ENCODE measurements at places on chromosomes 2 and 18.

DNA sequence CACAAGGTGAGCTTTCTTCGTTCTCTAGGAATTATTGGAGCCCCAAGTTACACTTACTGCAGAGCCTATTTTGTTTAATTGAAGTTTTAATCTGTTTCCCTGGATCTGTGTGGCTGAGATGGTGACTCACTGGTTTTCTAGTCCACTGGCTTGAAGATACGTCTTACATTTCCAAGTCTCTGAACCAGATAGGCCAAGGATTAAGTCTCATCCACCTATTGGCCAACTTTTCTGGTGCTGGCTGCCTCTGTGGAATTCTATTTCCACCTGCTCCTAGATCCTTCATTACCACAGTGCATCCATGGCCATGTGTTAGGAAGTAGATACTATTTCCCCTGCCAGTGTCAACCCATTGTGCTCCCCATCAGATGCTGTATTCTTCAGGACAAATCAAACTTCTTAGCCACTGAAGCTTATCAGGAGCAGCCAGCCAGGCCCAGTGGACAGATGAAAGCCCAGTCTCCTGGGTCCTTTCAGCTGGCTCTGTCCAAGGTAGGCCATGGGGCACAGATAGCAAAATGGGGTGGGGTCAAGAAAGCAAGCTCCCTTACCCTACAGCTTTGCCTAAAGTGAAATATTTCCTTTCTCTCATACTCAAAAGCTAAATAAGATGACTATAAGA is 198.8 kb upstream of the TCF4 start:
- no peak for DNase-seq

DNA sequence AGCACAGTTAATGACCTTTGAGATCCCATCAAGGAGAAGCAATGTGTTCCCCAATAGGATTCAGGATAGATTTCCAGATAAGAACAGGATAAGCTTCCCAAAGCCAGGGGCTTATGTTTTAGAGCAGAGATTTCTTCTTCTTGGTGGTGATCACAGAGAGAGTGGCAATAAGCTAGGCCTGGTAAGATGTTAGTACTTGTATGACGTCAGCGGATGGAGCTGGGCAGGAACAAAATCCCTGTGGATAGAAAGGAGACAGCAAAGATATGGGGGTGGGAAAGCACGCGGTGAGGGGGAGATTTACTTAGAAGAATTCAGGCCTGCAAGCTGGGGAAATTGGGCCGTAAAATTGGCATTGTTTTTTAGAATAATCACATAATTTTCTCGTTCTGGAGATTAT is 323.0 kb downstream of the MTX2 start:
- DNase-seq, result no peak

DNA sequence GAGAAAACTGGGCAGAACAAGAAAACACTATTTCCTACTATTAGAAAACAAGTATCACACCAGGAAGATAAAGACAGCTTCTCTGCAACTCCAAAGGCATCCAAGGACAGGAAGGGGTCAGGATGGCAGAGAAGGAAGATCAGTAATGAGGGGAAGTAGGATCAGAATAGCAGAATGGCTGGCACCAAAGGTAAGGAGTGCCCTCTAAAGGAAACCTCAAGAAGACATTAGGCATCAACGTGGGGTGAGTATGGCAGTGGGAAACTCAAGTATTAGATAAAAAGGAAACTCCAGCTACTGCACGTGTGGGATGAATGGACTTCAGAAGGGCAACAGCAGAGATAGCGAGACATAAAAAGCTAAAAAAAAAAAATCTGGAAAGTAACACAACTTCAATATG is 25.9 kb downstream of the HDLBP start:
- DNase-seq, result no peak

DNA sequence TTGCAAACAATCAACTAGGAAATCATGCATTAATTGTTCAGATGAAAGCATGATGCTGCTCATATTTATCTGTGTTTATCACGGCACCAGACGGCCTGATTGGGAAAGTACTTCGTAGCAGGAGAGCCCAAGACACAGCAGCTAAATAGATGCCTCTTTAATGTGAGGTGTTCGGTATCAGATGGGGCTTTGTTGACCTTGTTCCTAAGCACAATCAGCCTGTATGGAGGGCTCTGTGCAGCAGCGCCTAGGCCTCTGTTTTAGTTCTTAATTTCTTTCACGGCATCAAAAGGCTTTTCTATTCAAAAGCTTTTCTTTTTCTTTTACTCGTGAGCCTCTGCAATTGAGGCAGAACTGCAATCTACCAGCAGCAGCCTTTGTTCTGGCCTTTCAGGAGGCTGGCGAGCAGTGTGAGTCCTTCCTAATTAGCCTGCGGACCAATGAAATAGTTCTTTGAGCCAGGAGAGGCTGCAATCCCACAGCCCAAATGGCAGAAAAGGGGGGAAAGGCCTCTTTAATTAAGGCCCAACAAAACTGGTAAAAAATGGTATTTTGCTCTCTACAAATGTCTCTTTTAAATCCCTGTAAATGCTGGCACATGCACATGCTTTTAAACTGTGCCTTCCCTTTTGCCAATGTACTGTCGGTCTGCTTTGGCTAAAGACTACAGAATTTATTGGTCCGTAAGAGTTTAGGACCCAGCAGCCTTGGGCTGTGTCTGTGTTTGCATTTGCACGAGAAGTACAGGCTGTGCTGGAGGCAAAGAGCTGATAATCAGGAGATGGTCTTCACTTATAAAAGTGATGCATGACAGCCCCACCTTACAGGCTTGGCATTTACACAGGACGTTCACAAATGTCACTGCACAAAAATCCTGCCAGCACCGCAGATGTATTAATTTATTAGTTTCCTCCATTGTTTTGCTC is 159.6 kb downstream of the RND3 start:
- no peak for DNase-seq

- no peak for DNase-seq
These were observed 11.6 kb downstream of the CROCC2 start for GRCh38 chr2:240917684-240918257.

DNA sequence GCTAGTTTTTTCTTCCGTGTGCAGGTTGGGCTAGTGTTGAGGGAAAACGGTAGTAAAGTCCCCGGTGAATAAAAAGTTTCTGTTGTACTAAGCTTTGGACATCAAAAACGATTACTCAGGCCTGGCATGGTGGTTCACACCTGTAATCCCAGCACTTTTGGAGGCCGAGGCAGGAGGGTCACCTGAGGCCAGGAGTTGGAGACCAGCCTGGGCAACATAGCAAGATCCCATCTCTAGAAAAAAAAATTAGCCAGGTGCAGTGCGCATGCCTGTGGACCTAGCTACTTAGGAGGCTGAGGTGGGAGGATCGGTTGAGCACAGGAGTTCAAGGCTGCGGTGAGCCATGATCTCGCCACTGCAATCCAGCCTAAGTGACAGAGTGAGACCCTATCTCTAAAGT is 98.1 kb downstream of the ALPK2 start:
- DNase-seq, result no peak

GRCh38 chr2:234404957-234405356 is 91.9 kb downstream of the ARL4C start:
- DNase-seq, result no peak

- no peak for DNase-seq
These were observed 341.1 kb downstream of the BCL11A start for GRCh38 chr2:60212181-60212945.

DNA sequence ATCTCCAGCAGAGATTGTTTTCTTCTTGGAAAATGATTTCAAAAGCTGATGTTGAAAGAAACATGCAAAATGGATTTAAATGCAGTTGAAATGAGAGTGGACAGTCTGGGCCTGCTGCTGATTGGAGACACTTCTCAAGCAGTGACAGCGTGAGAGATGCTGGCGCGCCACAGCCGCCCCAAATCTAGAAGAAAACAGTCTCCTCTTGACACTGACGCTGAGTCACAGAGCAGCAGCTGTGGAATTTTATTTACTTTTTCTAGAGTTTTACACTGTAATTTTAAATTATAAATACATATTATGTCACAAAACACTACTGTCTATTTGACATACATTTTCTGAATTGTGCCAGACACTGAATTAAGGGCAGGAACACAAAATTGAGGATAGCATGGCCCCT is 121.8 kb upstream of the TMEM200C start:
- no peak for DNase-seq

DNA sequence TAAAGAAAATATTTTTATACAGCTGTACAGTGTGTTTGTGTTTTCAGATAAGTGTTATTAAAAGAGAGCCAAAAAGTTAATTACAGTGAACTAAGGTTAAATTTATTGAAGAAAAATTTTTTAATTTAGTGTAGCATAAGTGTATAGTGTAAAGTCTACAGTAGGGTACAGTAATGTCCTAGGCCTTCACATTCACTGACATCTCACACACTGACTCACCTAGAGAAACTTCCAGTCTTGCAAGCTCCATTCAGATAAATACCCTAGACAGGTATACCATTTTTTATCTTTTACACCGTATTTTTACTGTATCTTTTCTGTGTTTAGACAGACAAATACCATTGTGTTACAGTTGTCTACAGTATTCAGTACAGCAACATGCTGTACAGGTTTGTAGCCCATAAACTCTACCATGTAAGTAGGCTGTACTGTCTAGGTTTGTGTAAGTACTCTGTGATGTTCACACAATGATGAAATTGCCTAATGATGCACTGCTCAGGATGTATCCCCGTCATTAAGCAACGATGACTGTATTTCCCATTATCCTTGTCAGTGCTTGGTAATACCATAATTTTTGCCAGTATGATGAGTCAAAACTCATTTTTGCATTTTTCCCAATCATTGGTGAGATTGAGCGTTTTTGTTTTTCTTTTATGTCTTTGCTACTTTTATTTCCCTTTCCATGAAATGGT is 48.2 kb upstream of the B3GNT2 start:
- no peak for DNase-seq

GRCh38 chr2:60119778-60120177 is 433.7 kb downstream of the BCL11A start:
- no peak for DNase-seq

GRCh38 chr2:204691911-204692510 is 146.7 kb downstream of the PARD3B start:
- peak; percentile 76 for DNase-seq

- DNase-seq, result no peak
These were observed 275.3 kb upstream of the UBE2E3 start for GRCh38 chr2:180705122-180705521.

DNA sequence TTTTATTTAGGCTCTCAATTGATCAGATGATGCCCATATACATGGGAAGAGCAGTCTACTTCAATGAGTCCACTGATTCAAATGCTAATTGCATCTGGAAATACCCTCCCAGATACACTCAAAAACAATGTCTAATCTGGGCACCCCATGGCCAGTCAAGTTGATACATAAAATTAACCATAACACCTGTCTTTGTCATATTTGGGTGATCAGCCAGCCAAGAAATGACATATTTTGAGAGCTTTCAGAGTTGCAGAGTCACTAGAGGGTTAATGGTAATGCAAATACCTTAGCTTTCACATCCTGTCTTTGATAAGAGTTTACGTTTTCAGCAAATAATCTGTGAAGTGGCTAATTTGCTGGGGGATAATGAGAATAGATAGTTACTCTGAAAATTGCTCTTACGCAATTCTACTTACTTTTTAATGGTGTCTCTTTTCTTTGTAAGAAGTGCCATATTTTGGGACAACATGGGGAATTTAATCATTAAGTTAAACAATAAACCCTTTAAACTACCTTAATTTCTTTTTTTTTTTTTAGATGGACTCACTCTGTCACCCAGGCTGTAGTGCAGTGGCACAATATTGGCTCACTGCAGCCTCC is 49.1 kb downstream of the CCDC195 start:
- no peak for DNase-seq

GRCh38 chr2:231016566-231017230 is 20.6 kb upstream of the C2orf72 start:
- DNase-seq, result no peak

DNA sequence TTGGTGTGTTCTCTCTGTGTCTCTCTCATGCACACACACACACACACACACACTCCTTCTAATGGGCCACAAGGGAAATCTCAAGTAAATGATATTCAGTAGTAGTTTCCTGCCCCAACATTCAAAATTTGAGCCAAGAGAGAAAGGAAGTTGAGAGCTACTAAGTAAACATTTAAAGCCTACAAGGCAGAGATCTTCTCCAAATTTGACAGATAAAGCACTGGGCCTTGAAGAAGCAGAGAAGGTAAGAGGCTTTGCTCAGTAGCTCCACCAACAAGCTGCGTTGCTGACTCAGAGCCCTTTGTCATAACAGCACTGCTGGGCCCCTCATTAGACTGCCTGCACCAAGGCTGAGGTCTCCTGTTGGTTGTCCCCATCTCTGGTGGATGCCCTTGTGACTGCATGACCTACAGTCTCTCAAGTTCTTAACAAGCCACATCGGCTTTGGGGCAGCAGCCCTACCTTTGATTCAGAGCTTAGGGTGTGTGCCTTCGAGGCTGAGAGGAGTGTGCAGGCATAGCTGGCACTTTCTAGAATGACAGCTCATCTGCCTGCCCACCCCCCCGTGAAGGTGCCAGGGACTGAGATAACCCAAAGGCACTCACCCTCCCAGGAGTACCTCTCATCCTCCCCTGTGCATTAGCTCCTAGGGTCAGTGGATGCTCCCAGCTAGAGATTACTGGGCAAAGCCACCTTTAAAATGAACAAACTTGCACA is 32.3 kb upstream of the NEB start:
- no peak for DNase-seq

GRCh38 chr2:3610881-3611505 is 16.1 kb downstream of the COLEC11 start:
- DNase-seq, result no peak

GRCh38 chr18:49898421-49898820 is 85.1 kb upstream of the ACAA2 start:
- peak; percentile 63 for DNase-seq

DNA sequence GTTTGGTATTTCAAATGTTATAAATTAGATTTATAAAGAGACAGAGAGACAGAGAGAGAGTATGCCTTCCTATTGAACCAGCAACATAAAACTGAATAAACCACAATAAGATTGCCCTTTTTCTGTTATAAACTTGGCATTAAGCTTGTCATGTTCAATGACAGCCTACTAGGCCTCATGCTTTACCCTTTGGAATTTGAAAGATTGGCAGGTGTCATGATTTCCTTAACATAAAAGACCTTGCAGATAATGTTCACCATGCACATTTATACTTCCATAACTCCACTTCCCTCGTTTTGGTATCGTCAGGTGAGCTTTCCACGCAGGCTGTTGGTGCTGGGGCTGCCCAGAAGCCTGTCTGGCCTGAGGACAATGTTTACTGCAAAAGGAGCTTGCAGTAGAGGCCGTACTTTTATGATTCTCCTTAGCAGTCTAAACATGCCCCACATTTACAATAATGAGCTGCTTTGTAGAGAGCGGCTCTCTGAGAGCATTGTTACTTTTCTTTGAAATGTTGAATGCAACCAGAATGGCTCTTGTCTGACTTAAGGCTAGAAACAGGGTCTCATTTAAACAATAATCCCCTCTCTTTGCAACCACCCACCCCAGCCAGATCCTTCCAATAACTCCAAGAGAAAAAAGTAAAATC is 379.1 kb upstream of the ATP5MC3 start:
- no peak for DNase-seq

- DNase-seq, result no peak
These were observed 323.7 kb downstream of the LRRTM1 start for GRCh38 chr2:79980816-79981215.

DNA sequence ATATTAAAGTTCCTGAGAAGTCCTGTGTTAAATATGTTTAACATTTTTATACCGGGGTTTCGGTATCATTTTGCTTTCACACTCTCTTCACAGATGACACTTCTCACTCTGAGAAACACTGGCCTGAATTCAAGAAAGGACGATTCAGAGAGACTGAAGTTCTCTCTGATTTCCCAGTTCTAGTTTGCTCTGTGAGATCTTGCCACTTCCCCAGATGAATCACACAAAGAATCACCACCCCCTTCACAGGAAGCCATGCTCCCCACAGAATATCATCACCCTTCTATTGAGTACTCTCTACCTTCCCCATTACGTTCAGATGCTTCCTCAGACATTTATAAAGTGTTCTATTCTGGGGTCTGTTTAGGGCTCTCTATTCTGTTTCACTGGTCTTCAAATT is 16.1 kb upstream of the CD207 start:
- DNase-seq, result peak; percentile 73
